ENCODE measurements at places on chromosomes 7 and 10. TPM values are rescaled to one million over a fixed set of nuclear protein-coding genes. Genes with fewer than 3 reads are reported as not detected.

Gene EVX1
- total RNA-seq = not detected

Gene LRIT1
- total RNA-seq = not detected

Gene ADAM22
- total RNA-seq = 0.08 TPM

Gene ZNF804B
- total RNA-seq = not detected

Gene GATAD1
- total RNA-seq = 16.5 TPM

Gene TMEM130
- total RNA-seq = 0.12 TPM

Gene CPA2
- not detected for total RNA-seq

Gene OGA
- 65.8 TPM for total RNA-seq

Gene GRM3
- total RNA-seq = not detected

Gene METTL2B
- 30.6 TPM for total RNA-seq

Gene TET1
- total RNA-seq = 1.4 TPM

Gene POU6F2
- not detected for total RNA-seq
